Neural crest cell (in vitro differentiated cells): ENCODE measurements at places on chromosomes 16 and 17. TPM values are rescaled to one million over a fixed set of nuclear protein-coding genes. Genes with fewer than 3 reads are reported as not detected.

The ESRP2 gene
- 0.09 and 0.23 TPM in 2 replicates for total RNA-seq

The CORO1A gene
- total RNA-seq: 25.2 and 25.8 TPM in 2 replicates

The MT1F gene
- total RNA-seq: 1.5 and 2.4 TPM in 2 replicates

The FOXL1 gene
- total RNA-seq: 0.09 and 0.18 TPM in 2 replicates

The NPEPPS gene
- total RNA-seq: 136 and 138 TPM in 2 replicates

The C17orf78 gene
- not detected in 2 replicates for total RNA-seq

The IL17C gene
- 0.23 TPM in 1 of 2 replicates, not detected in the other for total RNA-seq

The HEATR9 gene
- total RNA-seq: not detected in 2 replicates

The DNAAF8 gene
- total RNA-seq: 0.68 and 0.96 TPM in 2 replicates
